ENCODE measurements at places on chromosomes 7 and 10.

- no peak for DNase-seq
Observed at GRCh38 chr7:85160223-85160622, 26.6 kb downstream of the SEMA3D start.

- no peak for DNase-seq
Observed at GRCh38 chr7:20276705-20277472, 53.8 kb upstream of the ITGB8 start.

GRCh38 chr10:12412666-12413368 lies 63.5 kb downstream of the CAMK1D start:
- DNase-seq: no peak

DNA sequence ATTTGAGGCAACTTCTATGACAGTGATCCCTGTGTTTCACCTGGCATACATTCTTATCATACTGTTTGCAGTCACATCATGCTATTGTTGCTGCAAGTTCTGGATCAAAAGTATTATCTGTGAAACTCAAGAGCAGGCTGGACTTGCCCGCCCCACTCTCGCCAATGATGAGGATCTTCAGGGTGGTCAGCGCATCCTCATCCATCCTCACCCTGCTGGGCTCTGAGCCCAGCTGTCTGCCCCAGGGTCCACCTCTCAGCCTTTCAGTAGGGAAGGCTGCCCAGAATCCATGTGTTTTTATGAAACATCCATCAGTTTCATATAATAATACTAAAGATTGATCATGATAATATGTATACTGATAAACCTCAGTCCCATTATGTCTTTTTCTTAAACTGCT lies 55.4 kb upstream of the KIF5B start:
- DNase-seq: no peak

GRCh38 chr10:86207226-86207625 lies 159.4 kb downstream of the GRID1 start:
- DNase-seq: no peak

GRCh38 chr10:95865814-95866466 lies 41.8 kb upstream of the CC2D2B start:
- no peak for DNase-seq

GRCh38 chr7:1127001-1127400 lies 33.0 kb downstream of the ZFAND2A start:
- DNase-seq: no peak

DNA sequence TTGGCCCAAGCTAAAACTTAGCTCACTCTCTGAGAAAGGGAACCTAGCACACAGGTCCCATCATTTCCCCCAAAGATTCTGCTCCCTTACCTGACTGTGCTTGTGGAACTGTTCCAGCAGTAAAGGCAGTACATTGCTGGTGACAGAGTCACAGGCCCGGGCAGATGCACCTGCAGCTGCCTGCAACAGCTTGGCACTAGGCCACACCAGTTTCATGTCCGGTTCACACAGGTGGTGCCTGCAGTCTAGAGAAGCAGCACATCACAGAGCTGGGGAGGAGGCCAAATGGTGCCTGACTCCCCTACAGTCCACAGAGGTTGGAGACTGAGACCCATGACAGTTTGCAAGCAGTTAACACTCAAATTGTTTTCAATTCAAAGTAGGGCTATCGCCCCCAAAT lies 22.2 kb downstream of the ZDHHC16 start:
- DNase-seq: no peak

- no peak for DNase-seq
Observed at GRCh38 chr7:157784979-157785441, 448.2 kb downstream of the DNAJB6 start.

DNA sequence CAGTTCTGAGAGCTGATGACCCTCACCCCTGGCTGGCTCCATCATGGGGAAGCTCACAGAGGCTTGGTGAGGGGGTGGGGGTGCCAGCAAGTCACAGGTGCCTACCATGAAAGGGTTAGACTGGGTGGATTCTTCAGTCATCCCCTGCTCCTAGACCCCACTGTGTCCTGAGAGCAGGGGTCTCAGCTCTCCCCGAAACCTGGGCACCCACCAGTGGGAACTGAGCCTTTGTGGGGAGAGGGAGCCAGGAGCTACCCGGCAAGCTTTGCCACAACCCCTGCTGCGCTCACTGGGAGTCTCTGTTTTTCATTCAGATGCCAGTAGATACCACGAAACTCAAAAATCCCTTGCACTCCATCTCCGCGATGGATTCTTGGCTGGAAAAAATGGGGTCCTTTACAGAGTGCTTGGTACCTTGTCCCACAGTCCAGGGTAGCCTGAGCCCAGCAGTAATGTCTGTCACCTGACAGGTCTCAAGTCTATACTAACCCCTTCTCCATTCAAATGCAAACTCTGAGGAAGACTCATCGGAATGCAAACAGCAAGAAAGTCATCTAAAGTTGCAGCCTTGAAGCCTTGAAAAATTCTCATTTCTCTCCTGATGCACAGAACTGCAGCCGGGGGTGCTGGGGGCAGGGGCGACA lies 48.9 kb upstream of the ENO4 start:
- DNase-seq: no peak

- no peak for DNase-seq
Observed at GRCh38 chr10:111830359-111830758, 353.2 kb downstream of the GPAM start.

DNA sequence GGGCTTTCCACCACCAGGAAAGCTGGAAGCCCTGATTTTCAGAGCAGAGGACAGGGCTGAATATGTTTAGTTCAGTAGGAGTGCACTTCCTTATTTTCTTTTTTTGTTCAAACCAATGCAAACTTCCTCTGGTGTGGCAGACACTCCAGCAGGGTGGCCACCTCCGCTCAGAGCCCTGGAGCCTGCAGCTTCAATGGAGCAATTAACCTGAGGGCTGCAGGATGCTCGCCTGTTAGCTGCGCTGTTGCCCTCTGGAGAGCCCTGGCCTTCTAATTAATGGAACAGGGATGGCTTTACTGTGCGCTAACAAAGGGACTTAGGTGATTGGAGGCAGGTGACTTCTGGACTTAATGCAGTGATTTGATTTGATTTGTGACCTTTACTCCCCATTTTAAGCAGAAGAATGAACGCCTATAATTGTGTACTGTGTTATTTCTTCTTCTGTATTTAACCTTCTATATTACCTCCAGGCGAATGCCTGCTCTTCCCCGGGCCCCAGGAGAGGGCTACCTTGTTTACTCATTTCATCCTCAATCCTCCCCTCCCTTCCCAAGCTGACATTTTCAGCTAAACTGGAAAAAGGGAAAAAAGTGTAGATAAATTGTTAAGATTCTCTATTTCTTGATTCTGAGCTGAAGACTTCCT lies 123.0 kb upstream of the CTBP2 start:
- DNase-seq: no peak

Data from GM04503 (cell line).